ENCODE measurements at places on chromosomes 12 and 14. TPM values are rescaled to one million over a fixed set of nuclear protein-coding genes. Genes with fewer than 3 reads are reported as not detected.

DNA sequence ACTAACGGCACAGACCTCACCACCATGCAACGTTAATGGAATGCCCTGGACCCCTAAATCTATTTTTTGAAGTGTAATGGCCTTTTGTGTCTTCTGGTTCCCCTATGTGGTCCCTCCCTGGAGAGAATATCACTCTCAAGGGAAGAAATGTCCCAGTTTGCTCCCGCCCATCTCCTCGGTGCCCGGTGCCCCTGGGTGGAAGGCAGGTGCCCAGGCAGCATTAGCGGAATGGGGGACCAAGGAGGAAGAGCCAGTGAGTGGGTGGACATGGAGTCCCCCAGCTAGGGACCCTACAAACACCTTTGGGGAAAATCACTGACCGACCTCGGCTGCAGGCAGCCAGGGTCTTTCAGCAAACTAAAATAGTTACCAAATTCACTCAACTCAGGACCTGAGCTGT, 212.1 kb upstream of the RTL1 start:
- H3K4me3 ChIP-seq: no peak overlapping the region
- no peaks in the 10 kb centered on the region for H3K36me3 ChIP-seq
- H3K4me1 ChIP-seq: no peaks in the 10 kb centered on the region

- no peak overlapping the region for H3K27ac ChIP-seq
- no peaks in the 10 kb centered on the region for H3K4me1 ChIP-seq
- no peak overlapping the region for H3K4me3 ChIP-seq
- DNase-seq: peak; percentile 29
- H3K36me3 ChIP-seq: peaks cover 9% of the 10 kb centered on the region
These were observed 59.6 kb downstream of the GNS start for GRCh38 chr12:64699504-64700115.

Gene FOXG1
- total RNA-seq: not detected

GRCh38 chr12:44972746-44973421, 78.0 kb downstream of the DBX2 start:
- H3K4me3 ChIP-seq: no peak overlapping the region
- H3K36me3 ChIP-seq: no peaks in the 10 kb centered on the region
- no peak for DNase-seq
- no peak overlapping the region for H3K27ac ChIP-seq

DNA sequence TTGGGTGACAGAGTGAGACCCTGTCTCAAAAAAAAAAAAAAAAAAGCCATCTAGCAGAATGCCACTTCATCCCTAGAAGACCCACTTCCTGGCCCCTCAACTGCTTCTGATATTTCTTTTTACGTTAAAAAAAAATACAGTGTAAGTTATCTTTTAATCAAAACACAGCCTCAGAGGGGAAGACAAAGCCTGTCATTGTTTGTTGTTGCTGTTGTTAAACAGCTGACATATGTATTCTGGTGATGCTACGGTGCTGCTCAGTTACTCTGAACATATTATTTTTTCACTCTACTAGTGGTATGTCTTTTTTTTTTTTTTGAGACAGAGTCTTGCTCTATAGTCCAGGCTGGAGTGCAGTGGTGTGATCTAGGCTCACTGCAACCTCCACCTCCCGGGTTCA, 75.4 kb downstream of the PAPLN start:
- H3K27me3 ChIP-seq: no peaks in the 10 kb centered on the region
- DNase-seq: no peak
- H3K27ac ChIP-seq: no peak overlapping the region
- no peak overlapping the region for H3K4me3 ChIP-seq
- no peaks in the 10 kb centered on the region for H3K36me3 ChIP-seq

GRCh38 chr14:87944987-87945604, 47.9 kb downstream of the GALC start:
- H3K4me1 ChIP-seq: no peaks in the 10 kb centered on the region
- peaks cover 86% of the 10 kb centered on the region for H3K36me3 ChIP-seq
- DNase-seq: peak; percentile 73
- H3K27ac ChIP-seq: no peak overlapping the region
- H3K27me3 ChIP-seq: no peaks in the 10 kb centered on the region

DNA sequence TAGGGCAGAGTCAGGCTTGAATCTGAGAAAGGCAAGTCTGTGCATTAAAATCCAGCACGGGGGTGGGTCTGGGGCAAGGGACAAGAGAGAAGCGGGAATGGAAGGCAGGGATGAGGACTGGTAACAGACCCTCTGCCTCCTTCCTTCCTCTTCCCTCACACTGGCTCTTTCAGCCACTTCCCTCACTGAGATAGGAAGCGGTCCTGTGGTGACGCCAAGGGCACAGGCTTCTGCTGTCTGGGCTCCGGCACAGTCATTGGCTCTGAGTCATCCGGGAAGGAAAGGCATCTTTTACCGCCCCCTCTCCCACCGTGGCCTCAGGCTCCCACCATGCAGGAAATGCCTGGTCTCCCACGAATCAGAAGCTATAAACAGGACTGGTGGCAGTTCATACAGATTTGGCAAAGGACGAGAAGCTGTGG, 70.2 kb downstream of the ETV6 start:
- H3K4me1 ChIP-seq: peaks cover 34% of the 10 kb centered on the region
- H3K27me3 ChIP-seq: no peaks in the 10 kb centered on the region
- peak; percentile 58 for DNase-seq
- no peak overlapping the region for H3K4me3 ChIP-seq

GRCh38 chr12:64714551-64714968, 44.6 kb downstream of the GNS start:
- peak overlapping the region; percentile 35 for H3K27ac ChIP-seq
- H3K27me3 ChIP-seq: no peaks in the 10 kb centered on the region
- H3K36me3 ChIP-seq: peaks cover 23% of the 10 kb centered on the region
- DNase-seq: no peak
- peaks cover 7% of the 10 kb centered on the region for H3K4me1 ChIP-seq
- H3K4me3 ChIP-seq: no peak overlapping the region

DNA sequence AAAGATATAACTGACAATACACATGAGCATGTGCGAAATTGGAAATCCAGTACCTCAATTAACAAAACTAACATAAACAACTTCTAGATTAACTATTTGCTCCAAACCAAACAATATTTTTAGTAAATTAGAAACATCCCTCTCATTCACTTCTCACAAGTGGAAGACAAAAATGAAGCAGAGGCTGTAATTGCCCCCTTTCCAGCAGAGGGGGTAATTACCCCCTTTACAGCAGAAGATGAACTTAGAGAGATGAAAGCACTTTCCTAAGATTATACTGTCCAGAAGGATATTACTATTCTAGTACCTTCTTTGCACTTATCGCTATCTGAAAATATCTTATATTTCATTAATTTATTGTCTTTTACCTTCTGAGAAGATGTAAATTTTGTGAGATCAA, 1025.2 kb downstream of the FSCB start:
- H3K4me1 ChIP-seq: no peaks in the 10 kb centered on the region
- H3K27ac ChIP-seq: no peak overlapping the region
- no peak overlapping the region for H3K4me3 ChIP-seq
- H3K27me3 ChIP-seq: no peaks in the 10 kb centered on the region
- no peaks in the 10 kb centered on the region for H3K36me3 ChIP-seq

DNA sequence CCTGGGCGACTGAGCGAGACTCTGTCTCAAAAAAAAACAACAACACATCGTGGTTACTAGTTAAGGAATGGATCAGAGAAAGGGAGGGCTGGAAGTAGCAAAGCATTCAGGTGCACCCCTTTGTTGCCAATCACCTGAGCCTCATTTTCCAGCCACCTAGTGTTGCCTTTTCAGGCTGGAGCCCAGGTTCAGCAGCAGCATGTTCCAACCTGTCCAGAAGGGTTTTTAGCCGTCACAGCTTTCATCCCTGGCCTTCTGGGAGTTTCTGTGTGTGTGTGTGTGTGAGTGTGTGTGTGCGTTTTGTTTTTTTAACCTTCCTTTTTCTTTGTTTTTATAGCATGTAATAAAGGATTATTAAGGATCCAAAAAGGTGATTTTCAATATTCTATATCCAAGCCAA, 121.1 kb upstream of the ATF1 start:
- no peak for DNase-seq
- no peak overlapping the region for H3K27ac ChIP-seq
- H3K4me1 ChIP-seq: no peaks in the 10 kb centered on the region
- no peaks in the 10 kb centered on the region for H3K27me3 ChIP-seq

GRCh38 chr12:108277613-108278012, 61.5 kb downstream of the CMKLR1 start:
- peaks cover 6% of the 10 kb centered on the region for H3K27me3 ChIP-seq
- no peak for DNase-seq
- H3K4me3 ChIP-seq: no peak overlapping the region
- H3K4me1 ChIP-seq: no peaks in the 10 kb centered on the region
- H3K36me3 ChIP-seq: no peaks in the 10 kb centered on the region

GRCh38 chr12:132562489-132563021, 47.8 kb downstream of the LRCOL1 start:
- H3K4me3 ChIP-seq: no peak overlapping the region
- peaks cover 21% of the 10 kb centered on the region for H3K27me3 ChIP-seq
- no peak for DNase-seq
- peaks cover 23% of the 10 kb centered on the region for H3K36me3 ChIP-seq

Gene CLEC14A
- total RNA-seq: 14.3 TPM

DNA sequence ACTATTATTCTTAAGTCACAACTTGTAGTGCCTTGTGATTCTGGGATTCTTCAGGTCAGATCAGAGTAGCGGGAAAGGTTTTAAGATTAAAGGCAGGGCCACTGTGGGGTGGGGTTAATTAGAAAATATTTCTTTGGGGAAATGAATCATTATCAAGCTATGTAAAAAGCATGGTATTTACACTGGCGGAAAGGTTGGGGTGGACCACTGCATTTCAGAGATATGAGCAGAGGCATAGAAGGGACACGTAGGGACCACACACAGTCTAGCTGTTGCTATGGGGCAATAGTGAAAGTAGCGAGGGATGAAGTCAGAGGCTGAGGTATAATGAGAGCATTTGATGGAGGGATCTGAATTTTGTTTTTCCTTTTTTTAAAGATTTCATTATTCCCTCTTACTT, 31.7 kb upstream of the KCNH3 start:
- H3K4me1 ChIP-seq: no peaks in the 10 kb centered on the region
- H3K27me3 ChIP-seq: no peaks in the 10 kb centered on the region
- H3K27ac ChIP-seq: no peak overlapping the region
- DNase-seq: peak; percentile 79
- H3K4me3 ChIP-seq: no peak overlapping the region

DNA sequence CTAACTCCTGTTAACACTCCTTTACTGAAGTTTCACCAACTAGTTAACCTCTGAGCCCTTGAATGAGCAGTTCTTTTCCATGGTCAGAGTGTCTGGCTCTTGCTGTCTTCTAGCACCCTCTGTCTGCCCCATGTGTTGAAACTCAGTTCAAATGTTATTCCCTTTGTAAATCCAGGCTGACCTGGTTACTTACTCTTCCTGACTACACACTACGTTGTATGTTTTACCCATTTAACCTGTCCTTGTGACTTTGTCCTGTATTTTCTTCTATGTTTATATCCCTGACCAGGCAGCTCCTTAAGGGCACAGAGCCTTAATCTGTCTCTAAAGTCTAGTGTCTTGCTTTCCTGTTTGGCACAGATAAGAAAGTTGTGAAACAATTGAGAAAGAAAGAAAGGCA, 389.0 kb upstream of the RPL10L start:
- H3K27me3 ChIP-seq: no peaks in the 10 kb centered on the region
- DNase-seq: peak; percentile 81
- no peaks in the 10 kb centered on the region for H3K36me3 ChIP-seq
- no peak overlapping the region for H3K4me3 ChIP-seq
- H3K27ac ChIP-seq: no peak overlapping the region
- H3K4me1 ChIP-seq: no peaks in the 10 kb centered on the region

- H3K4me1 ChIP-seq: peaks cover 23% of the 10 kb centered on the region
- peak overlapping the region; percentile 20 for H3K27ac ChIP-seq
- no peak overlapping the region for H3K4me3 ChIP-seq
- H3K27me3 ChIP-seq: no peaks in the 10 kb centered on the region
These were observed 37.6 kb upstream of the SPTLC2 start for GRCh38 chr14:77654001-77654441.

Gene PDZRN4
- 19.8 TPM for total RNA-seq

Gene PCED1B
- 2.9 TPM for total RNA-seq

GRCh38 chr14:35760143-35760542, 49.0 kb downstream of the RALGAPA1 start:
- H3K27me3 ChIP-seq: no peaks in the 10 kb centered on the region
- no peak for DNase-seq
- peaks cover 67% of the 10 kb centered on the region for H3K36me3 ChIP-seq
- no peak overlapping the region for H3K27ac ChIP-seq
- H3K4me3 ChIP-seq: no peak overlapping the region
- no peaks in the 10 kb centered on the region for H3K4me1 ChIP-seq

Gene SIRT4
- 6.2 TPM for total RNA-seq

All from stomach (tissue), 19 donors.